Stimulated activated CD4-positive, alpha-beta T cell treated with anti-CD3 and anti-CD28 coated beads, Interleukin-1b, Interleukin-23, amount 100 ng/mL, for 1 hour (primary cell): ENCODE measurements at places on chromosomes 11 and 22.

DNA sequence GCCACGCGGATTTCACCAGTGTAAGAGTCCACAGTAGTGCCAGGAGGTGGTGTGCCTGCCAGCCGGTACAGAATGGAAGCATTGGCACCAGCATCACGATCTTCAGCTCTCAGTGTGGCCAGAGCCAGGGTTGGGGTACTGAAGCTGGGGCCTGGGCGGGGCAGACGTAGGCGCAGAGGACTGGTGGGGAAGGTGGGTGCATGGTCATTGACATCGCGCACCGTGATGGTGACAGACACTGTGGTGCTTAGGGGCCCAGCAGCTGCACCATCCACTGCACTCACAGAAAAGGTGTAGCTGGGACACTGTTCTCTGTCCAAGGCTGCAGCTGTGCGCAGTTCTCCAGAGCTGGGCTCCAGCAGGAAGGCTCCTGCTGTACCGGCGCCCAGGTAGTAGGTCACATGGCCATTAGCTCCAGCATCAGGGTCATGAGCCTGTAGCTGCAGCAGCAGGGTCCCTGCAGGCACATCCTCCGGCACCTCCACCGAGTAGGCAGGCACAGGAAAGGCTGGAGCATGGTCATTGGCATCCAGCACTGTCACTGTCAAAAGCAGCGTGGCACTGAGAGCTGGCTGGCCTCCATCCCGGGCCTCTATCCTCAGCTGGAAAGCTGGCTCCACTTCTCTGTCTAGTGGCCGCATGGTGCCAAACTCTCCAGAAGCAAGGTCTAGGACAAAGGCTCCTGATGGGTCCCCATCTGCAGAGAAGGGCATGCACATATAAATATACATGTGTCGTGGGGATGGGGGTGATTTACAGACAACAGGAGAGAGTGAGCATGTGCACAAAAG is 7.9 kb upstream of the TPP1 start:
- no peak for DNase-seq

GRCh38 chr11:111982019-111982464 is 43.2 kb upstream of the DLAT start:
- DNase-seq: no peak

- no peak for DNase-seq
These were observed 35.0 kb downstream of the SC5D start for GRCh38 chr11:121327553-121327952.

DNA sequence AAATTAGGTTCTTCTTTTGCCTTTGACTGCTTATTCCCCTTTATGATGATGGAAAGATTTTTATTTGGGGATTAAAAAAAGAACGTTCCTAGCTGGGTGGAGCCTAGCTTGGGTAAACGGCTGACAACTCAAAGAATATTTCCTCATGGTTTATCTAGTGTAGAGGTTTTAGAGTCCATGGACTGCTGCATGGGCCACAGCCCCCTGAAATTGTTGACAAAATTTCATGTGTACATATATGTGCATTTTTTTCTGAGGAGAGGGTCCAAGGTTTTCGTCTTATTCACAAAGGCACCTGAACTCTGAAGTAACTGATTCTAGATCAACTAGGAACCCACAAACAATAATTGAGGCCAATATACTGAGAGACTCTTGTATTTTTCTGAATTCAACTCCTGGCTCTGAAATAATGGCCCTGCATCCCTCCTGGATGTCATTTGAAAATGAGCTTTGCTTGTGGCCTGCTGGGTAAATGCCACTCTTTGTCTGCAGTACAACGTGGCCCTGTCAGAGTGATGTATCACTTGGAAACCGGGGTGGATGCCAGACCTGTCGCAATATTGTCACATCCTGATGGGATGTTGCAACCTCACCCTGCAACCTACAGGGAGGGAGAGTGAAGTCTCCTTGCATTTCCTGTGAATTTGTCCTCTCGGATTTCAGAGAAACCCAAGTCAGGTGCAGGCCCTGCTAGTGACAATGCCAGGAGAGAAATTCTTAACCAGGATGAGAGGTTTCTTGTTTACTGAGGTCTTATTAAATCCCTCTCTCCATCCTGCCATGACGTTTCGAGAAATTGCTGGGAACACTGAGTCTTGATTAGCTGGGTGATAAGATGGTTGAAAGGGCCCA is 33.8 kb downstream of the EHF start:
- DNase-seq: no peak

DNA sequence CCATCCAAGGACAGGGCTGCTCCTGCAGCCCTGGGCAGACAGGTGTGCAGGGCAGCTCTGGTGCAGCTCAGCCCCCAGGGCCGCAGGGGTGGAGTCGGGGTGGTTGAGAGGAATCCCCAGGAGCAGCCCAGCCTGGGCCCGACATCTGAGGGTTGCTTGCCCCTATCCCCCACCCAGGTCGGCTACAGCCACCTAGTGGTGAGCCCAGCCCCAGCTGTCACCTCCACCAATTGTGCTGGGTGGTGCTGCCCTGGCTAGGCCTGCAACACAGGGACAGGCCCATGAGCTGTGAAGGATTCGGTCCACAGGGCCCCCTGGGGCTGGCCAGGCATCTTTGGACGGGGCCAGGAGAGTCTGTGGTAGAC is 29.6 kb downstream of the RTN4R start:
- DNase-seq: no peak

- no peak for DNase-seq
These were observed 4.4 kb upstream of the ZNRD2 start for GRCh38 chr11:65565624-65566453.

GRCh38 chr11:733072-733471 is 14.2 kb upstream of the TALDO1 start:
- DNase-seq: no peak

DNA sequence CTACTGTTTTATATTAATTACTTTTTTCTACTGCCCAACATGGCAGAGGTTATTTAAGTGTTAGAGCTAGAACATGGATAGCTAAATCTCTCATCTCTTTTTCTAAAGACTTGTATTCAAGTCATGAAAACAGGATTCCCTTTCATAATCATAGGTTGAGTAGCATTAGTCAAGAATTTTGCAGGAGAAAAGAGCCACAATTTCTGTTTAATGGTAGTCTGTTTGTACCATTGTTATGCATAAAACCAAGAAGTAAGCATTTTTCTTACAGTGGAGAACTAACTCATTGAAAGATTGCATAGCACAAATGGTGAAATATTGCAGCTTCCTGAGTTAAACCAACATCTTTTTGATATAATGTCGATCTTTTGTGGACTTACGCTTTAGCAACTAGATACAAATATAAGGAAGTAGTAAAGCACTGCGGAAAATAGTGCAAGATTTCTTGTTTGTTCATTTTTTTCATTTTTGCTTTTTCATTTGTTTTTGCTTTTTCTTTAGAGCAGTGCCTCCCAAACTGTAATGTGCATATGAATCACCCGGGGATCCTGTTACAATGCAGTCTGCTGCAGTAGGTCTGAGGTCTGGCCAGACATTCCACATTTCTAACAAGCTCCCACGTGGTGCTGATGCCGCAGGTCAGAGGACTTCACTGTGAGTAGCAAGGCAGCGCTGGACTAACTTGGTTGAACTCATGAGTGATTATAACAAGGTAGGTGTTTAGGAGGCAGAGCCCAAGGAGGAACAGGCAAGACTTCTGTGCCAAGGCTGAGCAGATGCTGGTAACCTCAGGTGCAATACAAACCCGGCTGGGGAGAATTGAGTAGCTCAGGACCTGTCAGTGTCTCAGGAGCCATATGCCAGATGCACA is 4.6 kb downstream of the ETS1 start:
- no peak for DNase-seq

- no peak for DNase-seq
These were observed 53.7 kb upstream of the DEPDC7 start for GRCh38 chr11:32962016-32962415.

DNA sequence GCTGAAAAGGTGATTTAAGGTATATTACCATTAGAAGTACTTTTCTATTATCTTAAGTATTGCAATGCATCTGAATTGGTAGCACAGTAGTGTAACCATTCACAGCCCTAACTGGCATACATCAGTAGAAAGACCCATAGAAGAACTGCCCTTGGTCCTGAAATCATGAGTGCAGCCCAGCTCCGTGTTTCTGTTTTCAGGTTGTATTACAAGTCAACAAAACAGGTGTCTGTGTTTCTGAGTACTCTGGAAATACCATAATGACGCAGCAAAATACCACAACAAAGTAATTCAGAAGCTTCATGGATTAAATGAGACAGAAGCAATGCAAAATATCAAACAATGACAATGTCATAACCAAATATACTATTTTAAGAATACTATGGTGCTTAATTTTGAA is 226.3 kb downstream of the OPCML start:
- DNase-seq: no peak

DNA sequence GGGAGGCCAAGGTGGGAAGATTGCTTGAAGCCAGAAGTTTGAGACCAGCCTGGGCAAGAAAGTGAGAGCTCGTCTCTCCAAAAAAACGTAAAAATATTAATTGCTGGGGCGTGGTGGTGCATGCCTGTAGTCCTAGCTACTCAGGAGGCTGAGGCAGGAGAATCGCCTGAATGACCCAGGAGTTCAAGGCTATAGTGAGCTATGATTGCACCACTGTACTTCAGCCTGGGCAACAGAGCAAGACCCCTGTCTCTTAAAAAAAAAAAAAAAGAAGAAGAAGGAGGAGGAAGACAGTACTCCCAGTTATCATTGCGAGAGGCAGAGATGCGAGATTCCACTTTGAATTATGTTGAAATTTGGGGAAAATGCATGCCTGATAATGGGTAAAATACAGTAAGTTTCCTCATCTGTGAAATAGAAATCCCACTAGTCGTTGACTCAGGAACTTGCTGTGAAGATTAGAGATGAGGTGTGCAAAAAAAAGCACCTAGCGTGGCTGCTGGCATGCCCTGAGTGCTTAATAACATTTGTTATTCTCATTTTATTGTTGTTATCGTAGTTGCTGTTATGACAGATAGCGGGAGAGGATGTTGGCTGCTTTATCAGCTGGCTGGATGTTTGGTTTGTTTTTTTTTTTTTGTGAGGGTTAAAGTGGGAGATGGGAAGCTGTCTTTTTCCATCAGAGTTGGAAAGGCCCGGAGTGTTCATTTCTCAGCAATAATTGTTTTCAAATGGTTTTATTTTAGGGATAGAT is 33.4 kb downstream of the BCR start:
- no peak for DNase-seq

GRCh38 chr11:120674542-120674941 is 163.0 kb downstream of the GRIK4 start:
- no peak for DNase-seq

GRCh38 chr11:47394050-47394321 is 14.4 kb upstream of the SLC39A13 start:
- no peak for DNase-seq

DNA sequence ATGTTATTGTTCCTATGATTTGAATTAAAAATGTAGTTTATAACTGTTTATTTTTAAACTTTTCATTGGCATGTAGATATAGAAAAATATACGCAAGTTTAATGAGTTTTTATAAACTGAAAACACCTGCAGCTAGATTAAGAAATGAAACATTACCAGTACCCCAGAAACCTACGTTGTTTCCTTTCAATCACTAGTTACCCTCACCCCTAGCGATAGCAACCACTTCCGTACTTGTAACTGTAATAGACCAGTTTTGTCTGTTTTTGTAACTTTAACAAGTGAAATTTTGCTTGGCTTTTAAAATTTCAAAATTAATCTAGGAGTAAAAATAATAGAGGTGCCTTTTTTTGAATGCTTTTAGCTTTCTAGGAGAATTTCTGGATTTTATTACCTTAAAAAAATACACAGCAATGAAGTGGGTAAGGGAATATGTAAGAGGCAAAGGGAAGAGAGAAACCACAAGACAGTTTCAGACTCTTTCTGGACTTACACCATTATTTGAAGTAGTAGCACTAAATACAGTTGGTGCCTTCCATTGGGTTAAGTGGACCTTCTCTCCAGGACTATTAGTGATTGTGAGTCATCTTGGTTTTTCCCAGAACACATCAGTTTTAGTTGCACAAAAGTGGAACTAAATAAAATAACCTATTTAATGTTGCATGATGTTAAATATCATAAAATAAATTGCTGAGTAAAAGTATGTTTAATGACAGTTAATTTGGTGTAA is 18.7 kb upstream of the NAT10 start:
- DNase-seq: no peak

GRCh38 chr11:44949160-44950030 is 1.3 kb downstream of the TP53I11 start:
- peak; percentile 2 for DNase-seq
